ENCODE measurements at places on chromosomes 12 and 14.

DNA sequence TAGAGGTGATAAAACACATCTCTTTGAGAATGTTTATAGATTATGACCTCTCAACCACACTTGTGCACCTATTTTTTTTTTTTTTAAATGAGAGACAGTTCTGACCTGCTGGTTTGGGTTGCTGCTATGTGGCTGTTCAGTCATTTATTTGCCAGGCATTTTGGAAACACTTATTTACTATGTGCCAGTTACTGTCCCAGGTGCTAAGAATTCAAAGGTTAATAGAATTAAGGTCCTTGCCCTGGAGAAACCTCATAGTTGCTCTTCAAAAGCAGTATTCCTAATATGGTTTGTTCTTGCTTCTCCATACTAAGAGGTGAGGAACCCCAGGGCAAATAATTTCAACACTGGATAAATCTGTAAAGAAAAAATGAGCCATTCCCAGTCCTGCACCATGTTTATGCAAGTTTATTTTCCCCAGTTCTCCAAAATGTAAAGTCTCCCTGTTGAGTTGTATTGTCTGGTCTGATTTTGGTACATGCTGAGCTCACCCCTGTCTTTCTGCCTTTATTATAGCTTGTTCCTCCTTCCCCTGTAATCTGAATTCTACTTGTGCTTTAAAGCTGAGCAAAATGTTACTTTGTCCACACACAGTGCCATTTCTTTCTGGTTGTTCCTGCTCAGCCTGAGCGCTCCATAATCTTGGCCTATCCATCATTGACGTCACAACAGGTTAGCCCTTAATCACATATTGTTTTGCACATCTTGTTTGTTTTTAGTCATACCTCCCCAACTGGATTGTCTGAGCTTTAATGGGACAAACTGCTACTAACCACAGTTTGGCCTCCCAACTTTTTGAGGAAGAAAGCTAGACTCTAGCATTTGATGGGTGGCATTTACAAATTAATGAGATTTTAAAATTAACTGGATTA lies 56.7 kb downstream of the SRGAP1 start:
- no peak for DNase-seq

- DNase-seq, result no peak
Observed at GRCh38 chr14:31320922-31321766, 99.2 kb downstream of the HEATR5A start.

DNA sequence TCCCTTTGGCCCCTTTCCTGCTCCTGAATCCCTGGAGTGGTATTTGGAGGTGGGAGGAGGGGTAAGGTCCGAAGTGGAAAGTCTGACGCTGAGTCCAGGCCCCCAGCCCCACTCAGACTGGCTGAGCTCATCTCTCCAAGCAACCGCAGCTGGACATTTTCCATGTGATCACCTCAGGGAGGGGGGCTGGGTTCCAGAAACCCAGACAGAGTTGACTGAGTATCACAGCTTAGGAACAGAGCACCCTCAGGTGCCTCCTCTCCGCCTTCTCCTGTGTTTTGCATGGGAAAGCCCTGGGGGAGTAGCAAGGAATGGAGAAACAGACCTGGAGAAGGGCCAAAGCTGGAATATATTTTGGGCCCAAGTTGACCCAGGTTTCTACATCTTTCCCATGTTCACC lies 8.0 kb upstream of the ITGA5 start:
- DNase-seq, result no peak

- no peak for DNase-seq
Observed at GRCh38 chr14:33931461-33931860, 19.4 kb downstream of the EGLN3 start.
